ENCODE measurements at places on chromosomes 4 and X.

GRCh38 chrX:10611441-10612090, 8.8 kb downstream of the MID1 start:
- no peak for DNase-seq

GRCh38 chr4:185219551-185220344, 10.3 kb downstream of the SNX25 start:
- no peak for DNase-seq

- no peak for DNase-seq
These were observed 1.8 kb downstream of the MAOB start for GRCh38 chrX:43880425-43880824.

- no peak for DNase-seq
These were observed 55.9 kb upstream of the USP9X start for GRCh38 chrX:41029332-41029731.

GRCh38 chr4:98664959-98665358, 6.5 kb upstream of the TSPAN5 start:
- DNase-seq: no peak

- no peak for DNase-seq
These were observed 507.0 kb downstream of the INPP4B start for GRCh38 chr4:142339053-142339452.

GRCh38 chrX:45527834-45528233, 327.2 kb upstream of the DIPK2B start:
- no peak for DNase-seq

DNA sequence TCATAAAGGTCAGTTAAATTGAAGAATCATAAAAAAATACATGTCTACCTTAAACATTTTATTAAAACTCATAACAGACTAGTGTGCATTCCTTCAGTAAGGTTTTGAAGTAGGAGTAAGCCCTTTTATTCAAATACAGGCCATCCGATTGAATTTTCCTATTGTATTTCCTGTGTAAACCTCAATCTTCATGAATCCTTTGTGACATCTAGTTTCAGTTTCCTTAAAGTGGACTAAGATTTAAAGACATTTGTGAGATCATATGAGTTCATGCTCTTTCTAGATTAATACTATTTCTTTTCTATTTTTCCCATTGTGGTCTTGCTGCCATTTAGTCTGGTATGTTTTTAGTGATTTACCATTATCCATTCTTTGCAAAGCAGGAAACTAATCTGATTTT, 644.7 kb upstream of the BOD1L1 start:
- no peak for DNase-seq

GRCh38 chr4:56728512-56728911, 47.4 kb upstream of the HOPX start:
- peak; percentile 15 for DNase-seq

DNA sequence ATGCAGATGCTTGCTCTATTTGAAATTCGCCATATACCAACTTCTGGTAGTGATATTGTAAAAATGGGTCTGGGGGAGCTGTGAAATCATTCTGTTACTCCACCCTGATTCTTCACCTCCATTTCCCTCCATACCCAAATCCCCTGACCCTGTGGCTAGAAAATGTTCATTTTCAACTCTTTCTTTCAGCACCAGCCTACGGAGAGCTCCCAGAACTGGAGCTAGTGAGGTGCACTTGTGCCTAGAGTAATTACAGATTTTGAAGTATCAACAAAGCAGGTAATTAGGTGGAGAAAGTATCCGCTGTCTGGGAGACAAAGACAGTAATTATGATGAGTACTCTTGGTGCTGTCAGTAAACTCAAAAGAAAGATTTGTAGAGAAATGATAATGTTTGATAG, 8.1 kb downstream of the ARHGAP36 start:
- DNase-seq: no peak

DNA sequence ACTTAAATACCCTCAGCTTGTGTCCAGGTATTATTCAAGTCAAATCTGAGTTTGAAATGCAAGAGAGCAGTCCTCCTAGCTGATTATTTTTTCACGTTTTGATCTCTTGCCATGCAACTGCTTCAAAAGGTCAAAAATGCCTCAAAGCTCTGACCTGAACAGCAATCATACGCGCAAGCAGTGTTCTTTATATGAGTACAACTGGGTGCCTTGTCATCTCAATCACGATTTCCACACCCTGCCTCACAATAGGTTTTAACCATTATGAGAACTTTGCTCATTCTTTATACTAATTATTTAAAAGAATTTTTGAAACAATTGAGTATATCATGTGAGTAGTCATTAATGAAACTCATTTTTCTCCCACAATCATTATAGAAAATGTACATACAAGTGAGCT, 649.1 kb downstream of the DMD start:
- DNase-seq: no peak
